NCI-H774 (cell line): ENCODE measurements at places on chromosomes 2 and 18.
A peak's percentile ranks its signal among the peaks of the same experiment; 100 is the strongest.

- DNase-seq, result no peak
Measured at GRCh38 chr2:117979911-117980701, 33.8 kb downstream of the CCDC93 start.

GRCh38 chr18:27931535-27931934 is 245.4 kb downstream of the CDH2 start:
- DNase-seq, result no peak

DNA sequence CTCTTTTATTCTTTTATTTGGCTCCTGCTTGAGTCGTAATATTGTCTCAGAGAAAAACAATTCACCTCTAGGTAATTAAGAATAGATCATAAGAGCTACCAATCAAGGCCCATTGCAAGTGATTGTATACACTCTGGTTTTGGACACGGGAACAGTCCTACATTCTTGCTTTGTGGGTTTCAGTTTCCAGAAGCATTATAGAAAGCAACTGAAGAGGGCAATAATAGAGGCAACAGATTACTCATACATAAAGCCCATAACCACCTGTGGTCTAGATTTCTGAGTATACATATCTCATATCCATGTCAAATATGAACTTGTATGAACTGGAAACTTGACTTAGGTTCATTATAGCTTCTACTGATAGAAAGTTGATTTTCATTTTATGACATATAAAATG is 65.4 kb downstream of the DIS3L2 start:
- DNase-seq, result no peak

DNA sequence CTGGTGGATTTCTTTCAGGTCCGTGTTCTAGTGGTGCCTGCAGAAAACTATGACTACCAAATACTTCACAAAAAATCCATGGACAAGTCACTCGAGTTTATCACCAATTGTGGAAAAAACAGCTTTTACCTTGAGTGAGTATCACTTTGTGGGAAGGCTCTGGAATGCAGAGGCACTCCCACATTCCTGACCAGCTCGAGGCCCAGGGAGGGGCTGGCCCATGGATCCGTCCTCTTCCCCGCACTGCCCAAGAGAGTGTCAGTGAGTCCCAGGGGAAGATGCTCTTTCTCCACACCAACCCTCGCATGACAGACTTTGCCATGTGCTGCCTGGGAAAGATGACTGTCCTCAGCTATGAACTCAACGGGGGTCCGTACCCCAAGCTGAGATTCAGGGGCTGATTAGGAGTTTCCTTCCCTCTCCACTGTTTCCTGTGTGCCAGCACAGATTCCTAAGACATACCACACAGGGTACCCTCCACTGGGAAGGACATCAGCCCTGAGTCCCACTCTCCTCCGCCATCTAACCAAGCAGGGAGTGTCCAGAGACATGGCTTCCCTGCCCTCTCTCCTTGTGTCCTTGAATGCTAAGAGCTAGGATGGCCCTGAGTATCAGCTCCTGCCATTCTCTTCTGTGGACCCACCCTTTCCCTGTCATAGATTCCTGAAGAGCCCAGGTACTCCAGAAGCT is 155.9 kb downstream of the LAMA3 start:
- DNase-seq, result no peak

- DNase-seq, result peak; percentile 23
Measured at GRCh38 chr2:240060977-240061591, 7.8 kb upstream of the OR6B3 start.

GRCh38 chr18:46466234-46467160 is 190.5 kb downstream of the LOXHD1 start:
- DNase-seq, result no peak

DNA sequence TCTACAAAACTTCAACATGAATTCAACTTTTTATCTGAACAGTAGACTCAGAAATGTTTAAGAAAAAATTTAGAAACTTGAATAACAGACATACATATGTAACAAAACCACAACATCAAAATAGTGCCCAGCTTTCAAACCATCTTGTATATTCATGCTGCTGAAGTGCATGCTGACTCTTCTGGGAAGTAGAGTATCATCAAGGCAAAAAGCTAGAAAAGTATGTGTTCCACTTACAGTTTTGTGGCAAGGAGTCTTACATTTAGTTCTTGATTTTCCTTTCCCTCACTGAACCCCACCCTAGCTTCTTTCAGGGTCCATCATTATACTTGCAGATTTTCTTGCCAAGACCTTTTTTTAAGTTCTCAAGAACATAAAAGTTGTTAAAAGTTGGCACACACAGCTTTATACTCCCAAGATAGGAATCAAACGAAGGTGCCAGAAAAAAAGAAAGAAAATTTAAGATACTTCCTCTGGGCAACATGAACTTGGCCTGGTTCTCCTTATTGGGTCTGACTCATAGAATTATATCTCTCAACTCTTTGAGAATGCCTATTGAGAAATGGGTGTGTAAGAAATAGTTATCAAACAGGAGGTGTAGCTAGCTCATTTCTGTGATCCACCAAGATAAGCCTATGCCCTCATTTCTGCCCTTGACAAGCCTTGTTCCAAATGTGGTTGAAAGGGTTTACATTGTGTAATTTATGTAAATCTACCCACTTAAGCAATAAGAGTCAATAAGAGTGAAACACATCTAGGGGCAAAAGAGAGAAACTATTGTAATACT is 667.6 kb upstream of the ACVR2A start:
- DNase-seq, result peak; percentile 53

DNA sequence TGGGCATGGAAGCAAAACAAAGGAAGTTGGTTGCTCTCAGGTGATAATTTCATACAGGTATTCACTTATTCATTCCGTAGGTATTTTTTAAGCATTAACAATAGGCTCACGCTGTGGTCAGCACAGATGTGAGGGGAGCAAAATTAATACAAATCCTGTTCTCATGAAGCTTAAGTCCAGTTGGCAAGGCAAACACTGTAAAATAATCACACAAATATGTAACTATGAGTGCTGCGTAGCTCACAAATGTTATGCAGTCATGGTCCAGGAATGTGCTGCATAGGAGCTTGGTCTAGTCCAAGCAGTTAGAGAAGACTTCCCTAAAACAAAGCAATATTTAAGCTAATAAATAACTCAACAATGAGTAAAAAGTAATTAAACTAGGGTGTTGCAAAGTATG is 23.9 kb downstream of the SP5 start:
- no peak for DNase-seq
